ENCODE measurements at places on chromosomes 5 and 9.

DNA sequence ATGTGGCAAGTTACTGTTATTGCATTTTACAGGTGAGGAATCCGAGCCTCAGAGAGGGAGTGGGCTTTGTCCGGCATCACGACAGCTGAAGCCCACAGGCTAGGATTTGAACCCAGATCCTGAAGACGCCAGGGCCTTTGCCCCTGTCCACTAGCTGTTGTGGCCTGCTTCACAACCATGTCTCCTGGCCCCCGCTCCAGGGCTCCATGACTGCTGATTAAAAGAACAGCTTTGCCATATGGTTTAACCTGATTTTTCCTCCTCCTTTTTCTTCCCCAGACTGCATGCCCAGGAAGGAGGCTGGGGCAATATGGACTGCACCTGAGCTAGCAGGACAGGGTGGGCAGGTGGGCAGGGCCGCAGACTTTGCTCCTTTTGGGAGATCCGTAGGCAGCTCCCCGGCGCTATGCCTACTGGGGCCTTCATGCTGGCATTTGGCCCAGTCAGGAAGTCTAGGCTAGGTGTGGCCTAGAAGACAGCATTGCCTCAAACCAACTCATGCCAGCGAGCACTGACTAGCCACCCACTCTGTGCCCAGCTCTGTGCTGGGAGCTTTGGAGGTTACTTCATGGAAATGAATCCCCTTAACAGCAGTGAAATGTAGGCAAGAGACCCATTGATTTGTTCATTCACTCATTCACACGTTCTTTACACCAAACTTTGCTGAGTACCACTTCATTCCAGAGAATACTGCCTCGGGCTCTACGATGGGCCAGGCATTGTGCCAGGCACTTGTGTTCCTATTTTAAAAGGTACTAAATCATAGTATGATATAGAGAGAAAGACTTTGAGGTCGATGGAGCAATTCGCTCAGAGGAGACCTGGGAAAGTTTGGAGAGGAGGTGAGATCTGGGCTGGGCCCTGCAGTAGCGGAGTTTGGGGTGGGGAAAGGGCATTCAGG, 94.3 kb upstream of the CPEB4 start:
- peak; percentile 20 for DNase-seq

DNA sequence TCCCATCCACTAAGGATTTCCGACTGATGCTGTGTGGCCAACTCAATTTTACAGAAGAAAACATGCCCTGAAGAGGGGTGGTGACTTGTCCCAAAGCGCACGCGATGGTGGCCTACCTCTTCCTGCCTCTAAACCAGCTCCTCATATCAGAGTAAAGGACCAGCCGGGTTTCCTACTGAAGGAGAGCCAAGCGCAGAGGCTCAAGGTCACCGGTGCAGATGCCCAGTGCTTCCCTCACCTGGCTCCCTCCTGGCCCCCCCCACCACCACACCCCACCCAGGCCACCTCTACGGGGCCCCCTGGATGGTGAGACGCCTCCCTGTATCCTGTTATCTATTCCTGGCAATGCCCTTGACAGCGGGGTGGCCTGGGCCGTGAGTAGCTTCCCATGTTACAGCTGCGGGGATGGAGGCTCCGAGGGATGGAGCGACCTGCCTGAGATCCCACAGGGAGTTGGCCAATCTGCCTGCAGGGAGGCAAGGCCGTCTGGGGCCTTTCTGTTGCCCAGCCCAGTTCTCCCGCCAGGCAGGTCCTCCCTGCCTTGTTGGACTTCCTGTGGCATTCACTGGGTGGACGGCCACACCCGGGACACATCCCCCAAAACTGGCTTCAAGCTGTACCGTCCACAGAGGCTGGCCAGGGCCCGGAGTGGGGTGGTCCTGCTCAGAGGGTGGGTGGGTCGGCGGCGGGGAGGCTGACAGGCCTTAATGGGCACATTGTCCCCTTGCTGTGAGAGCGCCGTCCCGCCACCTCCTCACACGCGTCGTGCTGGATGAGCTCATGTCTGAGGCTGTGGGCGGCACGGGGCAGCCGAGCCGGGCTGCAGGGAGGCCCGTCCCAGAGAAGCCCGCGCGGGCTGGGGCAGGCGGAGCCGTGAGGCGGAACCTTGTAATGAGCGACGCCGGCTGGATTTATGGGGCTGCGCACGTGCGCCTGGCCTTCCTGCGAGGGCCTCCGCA, 72.5 kb downstream of the MACROH2A1 start:
- DNase-seq = no peak

DNA sequence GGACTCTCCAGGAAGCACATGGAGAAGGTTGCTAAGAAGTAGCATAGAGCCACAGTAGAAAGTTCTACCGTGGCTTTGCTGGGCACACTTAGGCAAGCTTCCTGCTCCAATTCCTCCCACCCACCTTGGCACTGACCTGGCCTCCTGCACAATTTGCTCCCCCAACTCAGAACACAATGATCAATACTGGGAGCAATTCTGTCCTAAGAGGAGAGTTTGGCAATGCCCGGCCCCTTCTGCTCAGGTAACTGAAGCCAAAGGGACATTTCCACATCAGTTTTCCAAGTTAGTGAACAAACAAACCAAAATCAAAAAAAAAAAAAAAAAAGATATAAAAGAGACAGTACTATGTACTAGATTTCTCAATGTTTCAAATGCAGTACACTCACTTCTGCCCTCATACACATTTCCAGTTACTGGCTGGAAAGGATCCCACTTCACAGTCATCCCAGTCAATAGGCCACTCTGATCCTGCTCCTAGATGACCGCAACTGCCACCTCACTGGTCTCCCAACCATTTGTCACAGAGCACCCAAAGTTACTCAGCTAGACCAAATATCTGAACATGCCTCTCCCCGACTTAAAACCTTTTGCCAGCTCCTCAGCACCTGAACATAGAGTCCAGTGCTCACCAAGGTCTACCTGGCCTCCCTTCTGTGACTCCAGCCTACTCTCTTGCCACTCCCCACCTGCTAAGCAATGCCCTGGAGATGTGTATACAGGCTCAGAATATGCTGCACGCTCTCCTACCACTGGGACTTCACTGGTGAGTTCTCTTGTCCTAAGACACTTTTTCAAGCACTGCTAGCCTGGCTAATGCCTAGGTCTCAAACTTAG, 21.3 kb downstream of the ABCA1 start:
- DNase-seq = peak; percentile 85

DNA sequence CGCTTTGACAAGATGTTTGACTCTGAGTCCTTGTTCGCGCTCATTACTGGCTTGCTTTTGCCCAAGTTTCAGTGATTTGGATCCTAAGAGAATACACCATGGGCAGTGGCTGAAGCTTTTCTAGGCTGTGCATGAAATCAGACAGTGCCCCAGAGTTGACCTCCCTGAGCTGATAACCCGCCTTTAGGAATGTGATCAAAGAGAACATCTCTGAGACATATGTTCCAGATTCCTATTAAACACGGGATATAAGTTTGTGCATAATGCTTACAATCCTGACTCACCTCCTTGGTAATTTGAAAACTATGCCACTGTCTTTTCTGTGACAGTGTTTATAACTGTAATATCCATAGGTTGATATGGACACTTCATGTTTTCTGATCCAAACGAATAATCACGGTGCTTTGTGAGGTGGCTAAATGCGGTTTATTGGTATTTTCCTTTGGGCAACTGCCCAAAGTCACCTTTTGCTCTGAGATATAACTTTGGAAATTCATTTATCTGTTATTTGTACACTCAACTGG, 732.9 kb downstream of the MTRR start:
- no peak for DNase-seq

DNA sequence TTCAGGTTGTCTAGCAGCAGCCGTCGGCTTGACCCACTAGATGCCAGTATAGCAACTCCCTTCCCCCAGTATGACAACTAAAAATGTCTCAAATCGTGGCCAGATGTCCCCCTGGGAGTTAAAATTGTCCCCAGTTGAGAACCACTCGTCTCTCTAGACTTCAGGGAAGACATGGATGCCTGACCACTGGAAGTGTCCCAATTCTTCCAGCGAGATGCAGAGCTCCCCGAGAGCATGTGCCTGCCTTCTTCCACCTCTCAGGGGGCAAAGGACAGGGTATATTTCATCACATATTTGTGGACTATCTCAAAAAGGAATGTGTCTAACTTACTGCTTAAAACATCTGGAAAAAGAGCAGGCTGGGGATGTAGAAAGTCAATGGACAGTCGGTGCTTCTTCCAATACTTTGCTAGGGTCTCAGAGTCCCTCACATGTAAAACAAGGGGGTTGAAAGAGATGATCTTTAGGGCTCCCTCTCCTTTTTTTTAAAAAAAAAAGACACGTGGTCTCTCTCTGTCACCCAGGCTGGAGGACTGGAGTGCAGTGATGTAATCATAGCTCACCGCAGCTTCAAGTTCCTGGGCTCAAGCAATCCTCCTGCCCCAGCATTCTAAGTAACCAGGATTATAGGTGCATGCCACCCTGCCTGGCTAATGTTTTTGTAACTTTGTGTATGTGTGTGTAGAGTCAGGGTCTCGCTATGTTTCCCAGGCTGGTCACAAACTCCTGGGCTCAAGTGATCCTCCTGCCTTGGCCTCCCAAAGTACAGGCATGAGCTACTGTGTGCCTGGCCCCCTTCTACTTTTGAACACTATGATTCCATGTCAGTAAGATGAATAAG, 190.6 kb downstream of the DAB2IP start:
- peak; percentile 44 for DNase-seq

GRCh38 chr5:169071-169727, 22.1 kb upstream of the LRRC14B start:
- DNase-seq = peak; percentile 97

DNA sequence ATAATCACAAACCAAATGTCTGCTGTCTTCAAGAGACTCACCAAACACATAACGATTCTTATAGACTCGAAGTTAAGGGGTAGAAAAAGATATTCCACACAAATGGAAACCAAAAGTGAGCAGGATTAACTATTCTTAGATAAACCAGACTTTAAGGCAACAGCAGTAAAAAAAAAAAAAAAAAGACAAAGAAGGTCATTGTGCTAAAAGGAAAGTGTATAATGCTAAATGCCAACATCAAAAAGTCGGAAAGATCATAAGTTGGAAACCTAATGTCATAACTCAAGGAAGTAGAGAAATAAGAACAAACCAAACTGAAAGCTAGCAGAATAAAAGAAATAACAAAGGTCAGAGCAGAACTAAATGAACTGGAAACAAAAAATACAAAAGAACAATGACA, 714.6 kb downstream of the SEMA5A start:
- no peak for DNase-seq

GRCh38 chr5:50463047-50463446, 22.0 kb upstream of the EMB start:
- no peak for DNase-seq
